ENCODE measurements at places on chromosomes 7 and 10.

GRCh38 chr7:71517940-71518699, 386.2 kb downstream of the GALNT17 start:
- no peak for DNase-seq

- no peak for DNase-seq
Observed at GRCh38 chr7:155729847-155730246, 82.4 kb downstream of the SHH start.

GRCh38 chr7:99499721-99500636, at the start of gene ZNF394:
Gene ZNF394, minus strand, starts transcription at chr7:99500281. Its CDS starts 188 bp downstream, at chr7:99500093.
- peak; percentile 82 for DNase-seq

GRCh38 chr7:127769696-127770400, 117.9 kb downstream of the SND1 start:
- DNase-seq, result no peak

DNA sequence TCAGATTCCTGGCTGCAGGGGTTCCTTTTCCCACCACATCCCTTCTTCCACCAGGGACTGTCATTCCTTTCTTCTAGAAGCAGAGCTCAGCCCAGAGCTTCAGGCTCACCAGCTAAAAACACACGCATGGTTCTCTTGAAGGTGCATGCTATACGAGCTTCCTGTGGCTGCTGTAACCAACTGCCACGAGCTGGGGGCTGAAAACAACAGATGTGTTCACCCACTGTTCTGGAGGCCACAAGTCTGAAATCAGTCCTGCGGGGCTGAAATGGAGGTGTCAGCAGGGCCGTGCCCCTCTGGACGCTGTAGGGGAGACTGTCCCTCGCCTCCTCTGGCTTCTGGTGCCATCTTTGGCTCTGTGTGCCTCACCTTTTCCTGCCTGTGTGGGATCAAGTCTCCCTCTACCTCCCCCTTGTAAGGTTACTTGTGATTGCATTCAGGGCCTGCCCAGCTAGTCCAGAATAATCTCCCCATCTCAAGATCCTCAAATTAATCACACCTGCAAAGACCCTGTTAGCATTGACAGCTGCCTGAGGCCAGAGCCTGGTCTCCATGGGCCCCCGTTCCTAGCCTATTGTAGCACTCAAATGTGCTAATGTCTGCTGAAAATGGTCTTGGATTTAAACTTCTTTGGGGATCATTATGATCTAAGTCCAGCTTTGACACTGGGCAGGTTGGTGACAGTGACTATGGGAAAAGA, 13.7 kb downstream of the RAB19 start:
- DNase-seq, result no peak

GRCh38 chr7:2631946-2632732, at the start of gene TTYH3:
Gene TTYH3, plus strand, starts transcription at chr7:2631986. Its CDS starts 170 bp downstream, at chr7:2632156.
- peak; percentile 11 for DNase-seq

- no peak for DNase-seq
Observed at GRCh38 chr7:41911792-41912191, 208.9 kb upstream of the INHBA start.

DNA sequence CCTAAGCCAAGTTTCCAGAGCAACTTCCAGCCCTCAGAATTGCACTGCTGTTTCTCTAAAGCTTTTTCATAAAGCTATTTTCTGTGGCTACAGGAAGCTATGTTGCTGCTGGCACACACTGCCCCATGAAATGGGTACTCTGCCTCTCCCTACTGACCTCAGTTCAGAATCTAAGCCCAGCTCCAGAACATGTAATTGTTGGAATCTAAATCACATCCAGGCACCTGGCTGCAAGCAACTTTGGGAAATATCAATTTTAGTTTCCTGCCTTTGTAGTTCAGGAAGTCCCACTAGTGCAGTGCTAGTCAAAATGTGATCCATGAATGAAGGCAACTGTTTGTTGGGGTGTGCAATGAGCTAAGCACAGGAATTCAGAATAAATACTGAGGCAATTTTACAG, 226.2 kb downstream of the THSD7A start:
- no peak for DNase-seq

- DNase-seq, result no peak
Observed at GRCh38 chr10:127017541-127018297, 112.5 kb downstream of the DOCK1 start.

DNA sequence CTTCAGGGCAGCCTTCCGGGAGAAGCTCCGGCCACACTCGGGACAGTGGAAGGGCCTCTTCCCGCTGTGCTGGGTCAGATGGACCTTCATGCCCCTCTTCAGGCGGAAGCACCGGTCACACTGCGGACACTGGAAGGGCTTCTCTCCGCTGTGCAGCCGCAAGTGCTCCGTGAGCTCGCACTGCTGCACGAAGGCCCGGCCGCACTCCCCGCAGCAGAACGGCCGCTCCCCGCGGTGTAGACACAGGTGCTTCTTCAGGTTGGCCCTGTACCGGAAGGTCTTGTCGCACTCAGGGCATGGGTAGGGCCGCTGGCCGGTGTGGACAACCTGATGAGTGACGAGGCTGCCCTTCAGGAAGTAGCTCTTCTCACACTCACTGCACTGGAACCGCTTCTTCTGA, 14.2 kb upstream of the ZNF786 start:
- no peak for DNase-seq

DNA sequence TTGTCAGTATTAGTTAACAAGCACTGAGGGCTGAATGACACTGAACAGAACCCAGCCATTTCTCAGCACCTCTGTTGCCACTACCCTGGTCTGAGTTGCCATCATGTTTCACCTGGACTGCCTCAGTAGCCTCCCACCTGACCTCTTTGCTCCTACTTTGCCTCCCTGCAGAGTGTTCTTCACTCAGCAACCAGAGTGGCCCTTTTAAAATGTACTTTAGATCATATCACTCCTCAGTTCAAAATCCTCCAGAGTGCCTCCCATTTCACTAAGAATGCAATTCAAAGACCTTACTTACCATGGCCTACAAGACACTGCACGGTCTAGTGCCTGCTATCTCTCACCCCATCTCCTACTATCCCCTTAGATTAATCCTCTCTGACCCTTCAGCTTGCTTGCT, 214.5 kb downstream of the AUTS2 start:
- DNase-seq, result no peak

DNA sequence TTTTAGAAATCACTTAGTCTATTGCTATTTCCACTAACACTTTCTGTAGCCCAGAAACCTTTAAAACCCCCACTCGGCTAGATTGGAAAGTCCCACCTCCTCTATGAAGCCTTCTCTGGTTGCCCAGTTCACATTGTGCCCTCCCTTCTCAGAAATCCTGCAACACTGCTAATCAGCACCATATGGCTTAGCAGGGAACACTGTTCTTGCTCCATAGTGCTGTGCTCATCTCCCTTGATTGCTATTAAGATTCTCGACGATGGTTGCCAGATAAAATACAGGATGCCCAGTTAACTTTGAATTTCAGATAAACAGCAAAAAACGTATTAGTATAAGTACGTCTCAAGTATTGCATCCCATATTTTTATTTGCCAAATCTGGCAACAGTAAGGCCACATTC, 40.1 kb upstream of the XPNPEP1 start:
- no peak for DNase-seq

DNA sequence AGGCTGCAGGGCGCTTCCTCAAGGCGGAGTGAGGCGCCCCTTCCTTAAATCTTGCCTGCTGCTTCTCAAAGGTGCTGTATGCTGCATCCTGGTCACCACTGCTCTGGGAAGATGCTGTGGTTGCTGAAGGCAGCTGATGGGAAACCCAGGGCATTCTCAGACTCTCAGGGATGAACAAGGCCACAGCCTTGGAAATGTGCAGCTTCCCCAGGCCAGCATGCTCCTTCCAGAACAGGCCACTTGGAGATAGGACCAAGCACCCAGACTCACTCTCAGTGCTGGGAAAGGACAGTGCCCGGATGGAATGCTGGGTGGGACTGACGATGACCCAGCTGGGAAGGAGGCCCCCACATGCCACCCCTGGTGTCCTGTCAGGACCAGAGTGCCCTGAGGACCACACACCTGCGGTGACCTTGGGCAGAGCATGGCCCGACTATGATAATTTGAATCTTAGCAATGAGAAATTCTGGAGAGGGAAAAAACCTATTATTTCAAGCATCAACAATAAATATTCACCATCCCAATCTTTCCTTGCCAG, 235.5 kb downstream of the TNS3 start:
- DNase-seq, result no peak

DNA sequence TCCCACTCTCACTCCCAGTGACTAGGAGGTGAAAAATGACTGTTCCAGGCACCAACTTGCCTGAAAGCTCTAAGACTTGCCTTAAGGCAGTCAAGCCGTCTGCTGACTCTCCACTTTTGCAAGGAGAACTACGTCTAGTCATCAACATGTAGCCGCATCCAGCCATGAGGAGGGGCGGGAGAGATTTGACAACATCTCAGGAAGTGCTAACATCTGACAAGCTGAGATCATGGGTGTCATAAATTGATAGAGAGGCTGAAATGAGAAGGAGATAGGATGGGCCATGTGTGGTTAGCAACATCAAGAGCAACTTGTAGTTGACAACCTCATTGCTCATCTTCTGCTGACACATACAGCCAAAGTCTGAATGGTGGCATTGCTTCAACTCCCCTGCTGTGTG, 9.0 kb upstream of the TBXAS1 start:
- DNase-seq, result no peak

- DNase-seq, result no peak
Observed at GRCh38 chr7:89002981-89003956, 207.7 kb upstream of the TEX47 start.

DNA sequence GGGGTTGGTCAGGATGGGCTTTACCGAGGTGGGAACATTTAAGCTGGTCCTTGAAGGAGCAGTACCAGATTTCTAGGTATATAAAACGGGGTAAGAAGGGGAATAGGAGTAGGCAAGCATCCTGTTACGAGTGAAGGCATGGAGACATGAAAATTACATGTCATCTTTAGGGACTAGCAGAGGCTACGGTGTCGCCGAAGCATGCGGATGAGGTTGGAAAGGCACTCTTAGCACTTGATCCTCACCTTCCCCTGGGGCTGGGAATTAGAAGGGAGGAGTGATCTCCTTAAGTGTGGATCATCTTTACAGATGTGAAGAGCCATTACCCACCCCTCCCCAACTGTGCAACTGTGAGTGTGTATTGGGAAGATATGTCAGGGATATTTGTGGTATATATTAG, 13.8 kb upstream of the ZRANB1 start:
- no peak for DNase-seq

- DNase-seq, result peak; percentile 31
Observed at GRCh38 chr10:21525367-21526187, at the start of gene SKIDA1. Gene SKIDA1, minus strand, starts transcription at chr10:21525682. Its CDS starts 7,860 bp downstream, at chr10:21517822.

GRCh38 chr10:80313523-80313922, 24.1 kb upstream of the MAT1A start:
- DNase-seq, result no peak

- DNase-seq, result no peak
Observed at GRCh38 chr10:112624546-112625048, 177.6 kb downstream of the VTI1A start.

DNA sequence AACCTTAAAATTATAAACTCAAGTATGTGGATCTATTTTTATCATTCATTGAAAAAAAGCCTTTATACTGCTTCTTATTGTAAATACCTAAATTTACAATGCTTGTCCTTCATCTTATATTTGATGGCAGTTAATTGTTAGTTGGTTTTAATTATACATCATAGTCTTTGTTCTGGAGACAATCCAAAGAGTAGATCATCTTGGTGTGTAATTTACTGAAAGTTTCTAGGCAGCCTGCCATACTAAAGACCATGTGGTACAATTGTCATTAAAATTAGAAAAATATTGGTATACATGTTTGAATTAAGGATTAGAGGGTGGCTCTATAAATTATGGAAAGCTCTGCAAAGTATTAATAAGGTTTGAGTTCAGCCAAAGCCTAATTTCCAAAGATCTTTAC, 231.4 kb downstream of the KCND2 start:
- no peak for DNase-seq

DNA sequence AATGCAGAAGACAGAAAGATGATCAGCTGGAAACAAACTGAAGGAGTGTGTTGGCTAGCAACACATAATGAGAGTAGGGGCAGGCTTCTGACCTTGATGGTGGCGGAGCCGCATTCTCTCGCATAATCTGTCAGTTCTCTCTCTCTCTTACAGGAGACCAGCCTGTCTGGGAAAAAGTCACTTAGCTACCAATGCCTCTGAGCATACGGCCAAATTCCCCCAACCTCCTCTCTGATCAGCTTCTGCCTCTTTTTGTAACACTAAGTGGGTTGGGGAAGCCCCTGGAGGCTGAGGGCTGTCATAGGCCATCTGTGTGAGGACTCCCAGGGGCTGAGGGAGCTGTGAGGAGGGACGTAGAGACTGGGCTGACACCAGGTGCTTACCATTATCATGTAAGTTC, 104.6 kb downstream of the HIPK2 start:
- DNase-seq, result no peak

- DNase-seq, result no peak
Observed at GRCh38 chr7:142556740-142557139, 192.5 kb upstream of the PRSS1 start.

- DNase-seq, result peak; percentile 31
Observed at GRCh38 chr10:31319602-31320549, 860 bp downstream of the ZEB1 start.

- no peak for DNase-seq
Observed at GRCh38 chr7:52749880-52750279, 285.6 kb upstream of the POM121L12 start.

GRCh38 chr10:116014871-116015582, 258.0 kb downstream of the GFRA1 start:
- no peak for DNase-seq

- no peak for DNase-seq
Observed at GRCh38 chr10:101565936-101566332, 22.1 kb downstream of the POLL start.

GRCh38 chr7:115511330-115511729, 519.2 kb downstream of the TFEC start:
- no peak for DNase-seq

DNA sequence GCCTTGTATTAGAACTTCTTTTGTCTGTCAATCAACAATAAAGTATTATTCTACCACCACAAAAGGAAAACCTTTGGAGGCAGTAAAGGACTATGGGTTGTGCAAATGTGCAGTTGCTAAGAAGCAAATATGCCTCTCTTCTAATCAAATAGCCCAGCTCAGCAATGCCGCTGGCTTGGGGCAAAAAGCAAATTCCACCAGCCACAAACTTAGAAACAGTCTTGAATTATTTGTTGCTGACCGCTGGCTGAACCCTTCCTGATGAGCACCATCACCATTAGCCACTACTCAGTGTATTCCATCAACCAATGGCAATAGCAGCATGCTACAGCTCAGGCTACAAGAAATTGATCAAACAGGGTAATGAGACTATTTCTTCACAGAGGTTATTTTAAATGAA, 51.0 kb downstream of the SKAP2 start:
- DNase-seq, result no peak

DNA sequence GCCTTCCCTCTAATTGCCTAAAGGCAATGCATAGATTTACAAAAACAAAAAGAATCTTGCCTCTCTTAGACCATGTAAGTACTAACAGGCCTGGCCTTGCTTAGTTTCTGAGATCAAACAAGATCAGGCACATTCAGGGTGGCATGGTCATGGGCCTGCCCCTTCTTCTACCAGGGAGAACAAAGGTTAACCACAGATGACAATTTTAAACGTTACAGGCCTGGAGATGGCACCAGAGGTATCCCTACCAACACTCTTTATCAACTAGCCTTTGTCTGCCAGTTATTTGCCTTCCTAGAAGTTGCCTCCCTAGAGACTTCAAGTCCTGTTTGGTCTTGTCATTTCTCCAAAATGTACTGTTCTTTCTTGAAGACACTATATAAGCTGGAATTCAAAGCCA, 252.6 kb downstream of the DOCK4 start:
- DNase-seq, result no peak

GRCh38 chr10:129491123-129491734, 24.2 kb downstream of the MGMT start:
- DNase-seq, result no peak

Data from effector memory CD8-positive, alpha-beta T cell (primary cell).